Mesangial cell (primary cell): ENCODE measurements at places on chromosomes 7 and 10. TPM values are rescaled to one million over a fixed set of nuclear protein-coding genes. Genes with fewer than 3 reads are reported as not detected.

Gene SPDYE8
- not detected in 2 replicates for total RNA-seq

Gene ZCWPW1
- 0.25 and 0.81 TPM in 2 replicates for total RNA-seq

Gene NPFFR1
- under 0.01 and 0.13 TPM in 2 replicates for total RNA-seq

Gene MLXIPL
- 0.25 TPM in 1 of 2 replicates, not detected in the other for total RNA-seq

Gene XRCC2
- 0.38 and 4.9 TPM in 2 replicates for total RNA-seq

Gene TMEM236
- total RNA-seq: not detected in 2 replicates

Gene HYAL4
- not detected in 2 replicates for total RNA-seq

Gene ENTPD1
- 0.13 and 0.16 TPM in 2 replicates for total RNA-seq

Gene ZNF25
- total RNA-seq: 2.6 and 3.5 TPM in 2 replicates

Gene TMEM140
- total RNA-seq: 0.33 and 2.0 TPM in 2 replicates

Gene SEMA3D
- total RNA-seq: 0.33 and 0.51 TPM in 2 replicates

Gene GIMAP7
- not detected in 2 replicates for total RNA-seq

Gene DOCK4
- total RNA-seq: 13.2 and 16.3 TPM in 2 replicates

Gene ANKRD16
- total RNA-seq: 8.6 and 10.3 TPM in 2 replicates

Gene LCOR
- 9.5 and 12.9 TPM in 2 replicates for total RNA-seq

Gene GUSB
- 18.3 and 34.9 TPM in 2 replicates for total RNA-seq

Gene CC2D2B
- total RNA-seq: 0.25 TPM in 1 of 2 replicates, not detected in the other

Gene MYO3A
- total RNA-seq: 0.16 and 1.0 TPM in 2 replicates

Gene NODAL
- total RNA-seq: not detected in 2 replicates

Gene AGMO
- total RNA-seq: 0.13 TPM in 1 of 2 replicates, not detected in the other

Gene ERVW-1
- not detected in 2 replicates for total RNA-seq

Gene POLR3A
- 13.7 and 17.6 TPM in 2 replicates for total RNA-seq

Gene AMPH
- total RNA-seq: 0.49 and 0.51 TPM in 2 replicates

Gene PRKAR2B
- total RNA-seq: 3.4 TPM in 2 replicates

Gene INSYN2A
- under 0.01 and 0.33 TPM in 2 replicates for total RNA-seq
